ENCODE measurements at places on chromosomes 12 and 14. TPM values are rescaled to one million over a fixed set of nuclear protein-coding genes. Genes with fewer than 3 reads are reported as not detected.

The FGF6 gene
- total RNA-seq, result not detected

The RNF212B gene
- total RNA-seq, result 0.46 TPM

The KRT72 gene
- total RNA-seq, result 0.11 TPM

The DPY19L2 gene
- total RNA-seq, result 3.4 TPM

The GPR135 gene
- total RNA-seq, result 1.6 TPM

The TTC5 gene
- 15.9 TPM for total RNA-seq

The RFLNA gene
- 11.3 TPM for total RNA-seq

The VASH1 gene
- total RNA-seq, result 10.9 TPM

The TAS2R20 gene
- 0.81 TPM for total RNA-seq

The ASB2 gene
- 0.71 TPM for total RNA-seq

The ASIC1 gene
- total RNA-seq, result 4.5 TPM

The SLC39A5 gene
- total RNA-seq, result 0.62 TPM
